NCI-H1092 treated with DMSO at 0.1 percent for 48 hours (cell line): ENCODE measurements at places on chromosomes 6 and 20.

DNA sequence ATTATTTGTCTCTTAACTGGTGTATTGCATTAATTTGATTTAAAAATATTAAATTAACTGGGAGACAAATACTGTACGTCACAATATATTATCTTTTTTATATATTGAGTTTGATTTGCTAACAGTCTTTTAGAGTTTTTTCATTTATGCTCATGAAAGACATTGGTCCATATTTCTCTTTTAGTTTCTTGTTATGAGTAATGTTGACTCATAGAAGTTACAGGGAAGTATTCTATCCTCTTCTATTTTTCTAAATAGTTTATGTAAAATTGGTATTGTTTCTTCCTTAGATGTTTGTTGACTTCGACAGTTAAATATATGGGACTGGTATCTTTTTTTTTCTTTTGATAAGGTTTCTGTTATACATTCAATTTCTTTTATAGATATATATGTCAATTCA is 1115.6 kb upstream of the CITED2 start:
- DNase-seq: no peak

- DNase-seq: no peak
Observed at GRCh38 chr6:79719248-79719960, 88.3 kb downstream of the SH3BGRL2 start.

DNA sequence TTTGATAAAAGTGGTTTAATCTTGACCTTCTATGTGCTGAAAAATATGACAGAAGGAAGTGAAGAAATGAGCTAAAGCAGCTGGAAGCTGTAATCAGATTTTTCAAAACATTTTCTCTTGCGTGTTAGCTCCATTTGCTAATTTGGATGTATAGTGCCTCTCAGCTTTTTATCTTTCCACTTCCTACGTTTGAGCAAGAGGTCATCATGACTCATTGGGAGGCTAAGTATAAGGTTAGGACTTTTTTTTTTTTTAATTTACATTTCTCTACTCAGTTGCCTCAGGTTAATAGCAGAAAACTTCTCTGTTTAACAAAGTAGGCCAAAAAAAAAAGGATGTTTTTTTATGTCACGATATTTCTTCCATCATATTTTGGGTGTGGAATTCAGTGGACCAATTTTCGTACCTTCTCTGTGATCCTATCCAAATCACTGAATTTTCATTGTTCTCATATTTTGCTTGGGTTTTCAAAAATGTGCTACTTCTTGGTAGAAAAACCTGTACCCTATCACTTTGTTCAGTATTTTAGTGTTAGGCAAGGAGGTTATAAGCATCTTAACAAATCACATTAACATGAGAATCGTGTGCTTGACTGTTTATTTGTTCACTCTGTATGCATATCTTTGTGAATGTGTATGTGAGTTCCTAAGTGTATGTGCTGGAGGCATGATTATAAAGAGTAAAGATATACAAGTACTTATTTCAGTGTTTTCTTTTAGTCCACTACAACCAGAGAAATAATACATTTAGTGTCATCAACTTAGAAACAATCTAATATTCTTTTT is 1028.3 kb upstream of the EYS start:
- DNase-seq: no peak

GRCh38 chr20:33488201-33488600 is 1.7 kb upstream of the CBFA2T2 start:
- DNase-seq: no peak

DNA sequence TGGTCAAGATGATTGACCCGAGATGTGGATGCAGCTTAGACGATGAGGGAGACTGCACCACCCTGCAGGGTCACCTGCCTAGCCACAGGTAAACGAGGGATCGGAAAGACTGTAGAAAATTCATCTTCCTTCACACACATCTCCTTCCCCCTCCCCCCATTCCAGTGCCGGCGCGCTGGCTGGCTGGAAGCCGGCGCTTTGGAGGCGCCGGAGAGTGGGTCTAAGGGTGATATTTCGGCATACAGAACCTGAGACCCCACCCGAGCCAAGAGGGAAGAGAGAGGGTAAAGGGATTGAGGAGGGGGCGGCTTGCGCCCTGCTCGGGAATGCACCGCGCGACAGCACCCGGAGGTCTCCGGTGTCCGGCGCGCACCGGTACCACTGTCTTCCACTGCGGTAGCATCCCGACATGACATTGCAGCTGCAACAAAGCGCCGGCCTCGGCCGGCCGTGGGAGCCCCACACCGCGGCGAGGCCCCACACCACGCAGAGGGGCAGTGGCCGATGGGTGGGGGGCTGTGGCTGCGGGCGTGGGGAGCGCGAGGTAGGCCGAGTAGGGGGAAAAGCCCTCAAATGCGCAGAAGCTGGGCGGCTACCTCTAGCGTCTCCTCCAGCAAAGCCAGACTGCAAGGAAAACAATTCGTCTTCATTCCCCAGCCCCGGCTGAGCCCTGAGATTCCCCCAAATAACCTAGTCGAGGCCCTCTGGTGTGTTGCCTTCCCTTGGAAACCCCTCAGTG is 984 bp downstream of the TNFRSF21 start:
- peak; percentile 46 for DNase-seq

- DNase-seq: no peak
Observed at GRCh38 chr20:44218446-44218845, 7.9 kb upstream of the OSER1 start.

DNA sequence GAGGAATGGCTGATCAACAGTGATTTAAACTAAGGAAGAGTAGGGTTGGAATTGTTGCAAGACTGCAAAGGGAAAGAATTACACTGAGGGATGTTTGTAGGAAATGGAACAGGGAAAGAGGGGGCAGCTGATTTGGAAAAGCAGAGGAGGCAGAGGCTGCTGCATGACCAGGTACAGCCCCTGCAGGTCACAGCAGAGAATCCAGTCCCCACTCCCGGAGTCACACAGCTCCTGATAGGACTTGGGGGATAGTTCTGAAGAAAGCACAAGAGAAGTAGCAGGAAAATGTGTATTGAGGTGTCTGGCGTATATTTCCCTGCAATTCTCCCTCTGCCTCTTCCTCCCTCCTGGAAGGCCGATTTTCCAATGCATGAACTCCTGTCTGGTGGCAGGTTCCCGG is 92.5 kb upstream of the PDE10A start:
- DNase-seq: no peak

DNA sequence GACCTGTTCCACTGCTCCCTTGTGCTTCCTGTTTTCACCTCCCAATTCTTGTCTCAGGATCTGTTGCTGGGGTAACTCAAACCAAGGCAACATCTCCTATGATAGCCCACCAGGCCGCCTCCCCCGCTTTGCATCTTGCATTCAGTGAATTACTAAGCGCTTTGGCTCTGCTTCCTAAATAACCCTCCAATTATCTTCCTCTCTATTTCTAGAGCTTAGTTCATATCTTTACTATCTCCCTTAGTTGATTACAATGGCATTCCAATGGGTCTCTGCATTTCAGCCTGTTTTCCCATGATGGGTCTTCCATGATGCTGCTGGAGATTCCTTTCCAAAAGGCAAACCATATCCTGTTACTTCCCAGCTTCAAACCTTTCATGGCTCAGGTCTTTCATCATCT is 117.2 kb upstream of the FERMT1 start:
- DNase-seq: no peak

DNA sequence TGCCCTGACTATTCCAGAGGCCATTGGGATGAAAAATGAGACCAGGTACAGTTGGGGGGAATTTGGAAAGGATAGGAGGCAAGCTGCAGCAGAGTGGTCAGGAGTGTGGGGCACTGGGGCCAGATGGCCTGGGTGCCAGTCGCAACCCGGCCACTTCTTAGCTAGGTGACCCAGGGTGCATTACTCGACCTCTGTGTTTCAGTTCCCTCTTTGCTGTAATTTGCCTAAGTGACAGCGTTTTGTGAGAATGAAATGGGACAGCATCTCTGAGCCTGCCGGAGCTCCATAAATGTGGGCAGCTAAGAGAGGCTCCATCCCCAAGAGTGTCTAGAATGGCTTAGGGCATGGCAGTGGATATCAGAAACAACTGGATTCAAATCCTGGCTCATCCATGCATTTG is 13.9 kb downstream of the LRFN2 start:
- DNase-seq: no peak

DNA sequence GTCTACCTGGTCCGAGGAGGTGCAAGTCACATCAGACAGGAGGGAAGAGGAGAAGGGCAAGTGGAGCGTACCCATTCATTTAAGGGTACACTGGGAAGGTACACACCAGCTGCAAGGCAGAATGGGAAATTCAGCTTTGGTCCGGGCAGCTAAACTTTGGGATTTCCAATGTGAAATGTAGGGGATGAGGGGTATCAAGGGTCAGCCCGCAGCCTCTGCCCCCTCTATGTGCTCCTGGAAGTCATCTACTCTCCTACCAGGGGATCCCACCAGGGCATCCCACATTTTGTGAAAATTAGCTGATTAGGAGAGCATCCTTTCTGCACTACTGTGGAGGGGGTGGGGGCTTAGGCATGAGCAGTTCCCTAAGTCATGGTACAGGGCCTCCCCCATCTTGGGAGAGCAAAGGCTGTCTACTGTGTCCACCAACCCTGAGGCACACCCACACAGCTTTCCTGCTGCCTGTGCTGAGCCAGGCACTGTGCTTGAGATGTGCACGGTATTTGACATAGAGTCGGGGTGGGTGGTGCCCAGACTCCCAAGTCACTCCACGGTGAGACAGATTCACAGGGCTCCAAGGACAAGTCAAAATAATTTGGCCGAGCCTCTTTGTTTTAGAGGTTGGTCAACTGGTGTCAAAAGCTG is 189.1 kb upstream of the SULF2 start:
- DNase-seq: no peak

- DNase-seq: no peak
Observed at GRCh38 chr20:37297066-37297736, 7.7 kb downstream of the MANBAL start.

- no peak for DNase-seq
Observed at GRCh38 chr6:119800526-119800925, 451.0 kb upstream of the MAN1A1 start.

GRCh38 chr6:3868544-3868943 is 19.4 kb downstream of the FAM50B start:
- no peak for DNase-seq

DNA sequence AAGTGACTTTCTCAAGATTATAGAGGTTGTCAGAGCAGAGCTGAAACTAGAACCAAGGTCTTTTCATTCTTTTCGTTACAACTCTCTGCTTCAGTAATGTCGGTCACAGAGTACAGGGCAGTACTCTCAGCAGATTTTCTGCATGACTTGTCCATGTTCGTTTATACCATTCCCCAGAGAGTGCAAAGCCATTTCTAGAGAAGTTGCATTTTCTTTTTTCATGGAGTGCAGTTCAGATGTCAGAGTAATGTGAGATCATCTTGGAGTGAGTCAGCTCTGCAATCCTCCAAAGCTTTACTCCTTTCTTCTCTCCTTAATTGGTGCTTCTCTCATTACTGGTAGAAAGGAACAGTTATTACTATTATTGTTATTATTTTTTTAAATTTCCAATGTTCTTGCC is 115.6 kb upstream of the B3GAT2 start:
- no peak for DNase-seq

DNA sequence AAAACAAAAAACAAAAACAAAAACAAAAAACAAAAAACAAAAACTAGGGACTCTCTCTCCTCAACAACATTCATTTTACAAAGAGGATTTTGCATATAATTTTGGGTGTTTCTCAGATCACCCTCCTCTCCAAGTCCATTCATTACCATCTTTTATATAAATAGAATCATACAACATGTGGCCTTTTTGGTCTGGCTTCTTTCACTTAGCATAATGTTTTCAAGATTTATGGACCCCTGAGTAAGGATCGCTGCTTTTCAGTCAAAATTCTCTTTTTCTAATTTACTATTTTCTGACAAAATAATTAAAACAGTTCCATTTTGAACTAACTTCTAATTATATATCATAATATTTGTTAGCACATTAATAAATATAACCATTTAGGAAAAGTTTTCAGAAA is 94.8 kb downstream of the UBE3D start:
- no peak for DNase-seq

DNA sequence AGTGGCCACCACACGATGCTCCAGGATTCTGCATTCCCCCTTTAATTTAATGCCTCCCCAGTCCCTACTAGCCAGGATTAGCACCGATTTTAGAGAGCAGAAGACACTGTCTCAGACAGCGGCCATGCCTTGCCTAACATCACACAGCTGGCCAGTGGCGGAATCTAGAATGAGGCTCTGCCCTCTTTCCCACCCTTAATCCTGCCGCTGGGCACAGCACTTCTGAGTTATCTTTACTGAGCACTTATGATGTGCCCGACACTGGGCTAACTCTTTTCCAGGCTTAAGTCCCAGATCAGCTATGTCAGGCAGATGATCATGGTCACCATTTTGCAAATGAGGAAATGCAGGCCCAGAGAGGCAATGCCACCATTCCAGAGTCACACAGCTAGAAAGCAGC is 5.6 kb upstream of the BPIFA2 start:
- DNase-seq: no peak

GRCh38 chr6:122438975-122439374 is 32.6 kb downstream of the SERINC1 start:
- DNase-seq: no peak

DNA sequence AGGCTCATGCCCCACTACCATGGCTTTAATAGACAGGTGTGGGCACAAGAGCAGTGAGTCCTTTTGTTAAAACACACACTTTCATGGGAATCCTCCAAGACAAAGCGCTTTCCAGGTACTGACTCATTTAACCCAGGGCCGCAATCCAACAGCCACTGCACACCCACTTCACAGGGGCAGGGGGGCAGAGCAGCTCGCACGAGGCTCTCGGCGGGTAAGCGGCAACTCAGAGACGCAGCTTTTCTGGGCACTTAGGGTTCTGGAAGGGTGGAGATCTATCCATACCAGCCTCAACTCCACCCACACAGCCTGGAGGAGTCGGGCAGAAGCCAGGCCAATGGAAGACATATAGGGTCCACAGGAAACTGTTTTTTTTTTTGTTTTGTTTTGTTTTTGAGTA is 28.6 kb downstream of the PSMG4 start:
- DNase-seq: no peak

DNA sequence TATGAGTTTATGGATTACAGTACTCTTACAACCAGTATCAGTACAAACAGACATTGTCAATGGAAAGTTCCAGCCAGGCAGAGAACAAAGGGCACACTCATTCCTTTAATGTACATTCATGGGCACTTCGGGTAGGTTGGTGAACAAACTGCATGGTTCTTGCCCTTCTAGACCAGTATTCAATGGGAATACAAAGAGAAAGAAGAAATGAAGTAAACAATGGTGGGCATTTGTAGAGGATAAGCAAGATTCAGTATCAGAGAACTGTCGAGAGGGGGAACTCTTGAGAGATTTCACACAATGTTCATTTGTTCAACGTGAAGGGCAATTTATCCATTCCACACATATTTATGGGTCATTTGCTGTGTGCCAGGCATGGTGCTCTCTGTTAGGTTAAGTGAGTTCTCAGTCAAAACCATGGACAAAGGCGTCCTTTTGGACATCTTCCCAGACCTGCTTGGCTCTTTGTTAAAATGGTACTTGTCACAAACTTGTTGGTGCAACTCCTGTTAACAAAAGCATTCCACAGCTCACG is 714.8 kb downstream of the DHX35 start:
- peak; percentile 14 for DNase-seq

DNA sequence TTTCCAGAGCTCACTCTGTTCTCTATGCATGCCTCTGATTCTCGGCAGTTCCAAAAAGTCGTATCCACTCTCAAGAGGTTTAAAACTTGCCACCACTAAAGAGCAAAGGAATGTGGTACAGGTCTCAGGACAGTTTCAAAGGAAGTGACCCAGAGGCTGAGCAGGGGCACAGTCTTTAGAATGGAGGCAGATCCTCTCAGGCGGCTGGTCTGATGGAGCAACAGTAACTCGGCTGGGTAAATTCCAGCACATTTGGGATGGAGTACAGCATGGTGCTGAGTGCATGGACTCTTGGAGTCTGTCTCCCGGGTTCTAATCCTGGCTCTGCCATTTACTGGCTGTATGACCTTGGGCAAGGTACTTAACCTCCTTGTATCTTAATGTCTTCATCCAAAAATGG is 88.1 kb upstream of the BACH2 start:
- no peak for DNase-seq
